ENCODE measurements at places on chromosomes 13 and 19.
A peak's percentile ranks its signal among the peaks of the same experiment; 100 is the strongest.

GRCh38 chr13:52361225-52361624 is 44.7 kb downstream of the THSD1 start:
- no peak for DNase-seq

- DNase-seq = no peak
These were observed 14.5 kb downstream of the EPN1 start for GRCh38 chr19:55689411-55690108.

GRCh38 chr19:14048443-14049153 is 13.3 kb downstream of the PALM3 start:
- DNase-seq = peak; percentile 39

DNA sequence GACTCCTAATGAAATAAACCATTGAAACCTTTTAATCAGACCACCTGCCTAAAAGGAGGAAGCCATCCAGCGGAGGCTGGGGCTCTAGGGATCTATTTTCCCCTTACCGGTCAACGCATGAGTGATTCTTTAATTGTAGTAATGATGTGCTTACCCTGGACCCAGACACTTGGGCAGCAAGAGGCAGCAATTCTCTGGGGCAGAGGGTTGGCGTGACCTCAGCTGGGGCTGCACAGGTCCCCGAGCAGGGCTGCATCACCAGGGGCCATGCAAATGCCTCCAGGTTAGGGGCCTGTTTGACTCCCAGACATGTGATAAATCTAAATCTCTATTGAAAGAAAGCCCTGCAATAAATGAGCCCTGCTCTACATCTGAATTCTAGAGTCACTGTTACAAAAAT is 194.2 kb upstream of the TSHZ3 start:
- DNase-seq = no peak

DNA sequence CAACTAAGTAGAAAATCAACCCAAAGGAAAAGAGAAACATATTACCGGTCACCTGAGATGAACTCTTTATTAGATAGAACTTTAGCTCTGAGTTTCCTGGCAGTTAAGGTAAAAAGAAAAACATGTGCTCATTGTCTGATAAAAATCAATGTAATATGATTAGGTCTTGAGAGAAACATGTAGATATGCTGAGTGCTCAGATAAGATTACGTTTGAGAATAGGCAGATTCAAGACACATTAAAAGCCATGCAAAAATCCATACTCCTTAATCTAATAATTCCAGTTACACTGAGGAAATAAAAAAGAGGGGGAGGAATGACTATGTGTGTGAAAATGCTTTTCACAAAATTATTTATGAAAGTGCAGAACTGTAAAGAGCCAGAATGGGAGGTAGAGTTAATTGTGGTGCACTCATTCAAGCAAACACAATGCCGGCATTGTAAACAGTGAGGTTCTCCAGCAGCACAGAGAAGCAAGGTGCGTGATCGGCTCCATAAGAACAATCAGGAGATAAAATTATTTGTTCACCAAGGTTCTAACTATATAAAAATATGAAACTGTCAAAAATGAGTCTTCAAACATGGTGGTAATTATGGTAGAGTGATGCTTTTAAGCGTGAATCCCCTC is 88.8 kb downstream of the MBNL2 start:
- no peak for DNase-seq

- no peak for DNase-seq
These were observed 2.6 kb downstream of the SULT2B1 start for GRCh38 chr19:48554385-48555091.

- no peak for DNase-seq
These were observed 63.3 kb downstream of the MCF2L start for GRCh38 chr13:113032291-113032690.
